Foreskin fibroblast (primary cell): ENCODE measurements at places on chromosomes 5 and 9.
A peak's percentile ranks its signal among the peaks of the same experiment; 100 is the strongest.

GRCh38 chr9:85859765-85860164 is 81.2 kb upstream of the NAA35 start:
- DNase-seq = peak; percentile 2

DNA sequence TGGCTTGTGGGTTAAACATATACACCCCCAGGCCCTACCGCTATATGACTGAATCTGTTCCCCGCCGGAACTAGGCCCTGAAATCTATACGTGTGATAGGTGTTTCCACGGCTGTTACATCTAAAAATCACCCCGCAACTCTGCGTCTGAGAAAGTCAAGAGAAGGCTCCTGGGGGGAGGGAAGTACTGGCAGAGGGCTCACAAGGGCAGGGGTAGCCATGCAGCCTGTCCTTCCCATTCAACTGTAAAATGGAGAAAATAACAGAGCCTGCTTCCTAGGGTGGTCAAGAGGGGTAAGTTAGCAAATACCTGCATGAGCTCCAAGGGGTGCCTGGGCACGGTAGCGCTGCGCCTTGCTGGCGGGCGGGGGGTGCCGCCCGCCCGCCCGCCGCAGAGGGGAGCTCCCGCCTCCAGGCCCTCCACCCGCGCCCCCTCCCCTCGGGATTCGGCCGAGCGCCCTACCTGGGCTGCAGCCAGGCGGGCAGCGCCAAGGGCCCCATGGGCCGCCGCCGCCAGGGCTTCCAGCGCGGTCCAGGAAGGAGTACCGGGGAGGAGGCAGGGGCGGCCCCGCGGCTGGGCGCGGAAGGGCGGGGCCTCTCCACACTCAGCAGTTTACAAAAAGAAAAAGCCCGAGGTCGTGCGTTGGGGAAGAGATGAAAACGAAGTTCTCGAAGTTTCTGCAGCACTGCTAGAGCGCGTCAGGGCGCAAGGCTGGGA is at the start of gene HACD4:
Gene HACD4 (minus strand): TSS at position 550 of the 717 bp plus-strand sequence. CDS start 50 bp downstream, at position 500.
- peak; percentile 83 for DNase-seq

DNA sequence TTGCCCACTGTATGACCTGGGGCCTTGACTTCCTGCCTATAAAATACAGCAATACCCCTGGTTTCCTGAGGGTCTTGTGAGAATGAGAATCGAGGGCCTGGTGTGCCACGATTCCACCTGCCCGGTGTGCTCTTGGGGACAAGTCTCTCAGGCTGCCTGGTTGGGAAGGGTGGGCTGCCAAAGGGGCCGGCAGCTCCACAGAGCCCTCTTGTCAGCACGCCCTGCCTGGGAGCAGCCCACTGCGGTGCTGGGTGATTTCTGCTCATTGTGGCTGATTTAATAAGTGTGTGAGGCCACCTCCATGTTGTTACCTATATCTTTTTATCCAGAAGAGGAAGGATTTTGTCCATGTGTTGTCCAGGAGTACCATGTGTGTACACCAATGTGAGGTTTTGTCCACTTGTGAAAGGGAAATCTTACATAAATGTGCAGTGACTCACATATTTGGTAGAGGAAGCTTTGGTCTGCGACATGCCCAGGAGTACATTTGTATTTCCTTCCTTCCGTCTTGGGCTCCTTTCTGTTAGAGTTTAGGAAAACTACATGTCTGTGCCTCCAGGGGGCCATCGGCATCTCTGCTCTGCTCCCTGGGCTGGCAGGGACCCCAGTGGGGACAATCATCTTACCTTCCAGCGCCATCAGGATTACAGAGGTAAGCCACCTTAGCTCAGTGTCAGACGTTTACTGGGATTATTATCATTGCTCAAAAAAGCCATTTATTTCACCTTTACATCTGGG is 108.6 kb downstream of the PHF2 start:
- no peak for DNase-seq

DNA sequence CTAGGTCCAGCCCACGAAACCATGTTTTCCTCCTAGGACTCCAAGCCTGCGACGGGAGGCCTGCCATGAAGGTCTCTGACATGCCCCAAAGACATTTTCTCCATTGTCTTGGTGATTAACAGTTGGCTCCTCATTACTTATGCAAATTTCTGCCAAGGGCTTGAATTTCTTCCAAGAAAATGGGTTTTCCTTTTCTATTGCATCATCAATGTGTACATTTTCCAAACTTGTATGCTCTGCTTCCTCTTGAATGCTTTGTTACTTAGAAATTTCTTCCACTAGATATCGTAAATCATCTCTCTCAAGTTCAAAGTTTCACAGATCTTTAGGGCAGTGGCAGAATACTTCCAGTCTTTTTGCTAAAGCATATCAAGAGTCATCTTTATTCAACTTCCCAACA is 1792.7 kb upstream of the CDH9 start:
- no peak for DNase-seq

GRCh38 chr9:5375790-5376477 is 36.3 kb upstream of the RLN1 start:
- no peak for DNase-seq

DNA sequence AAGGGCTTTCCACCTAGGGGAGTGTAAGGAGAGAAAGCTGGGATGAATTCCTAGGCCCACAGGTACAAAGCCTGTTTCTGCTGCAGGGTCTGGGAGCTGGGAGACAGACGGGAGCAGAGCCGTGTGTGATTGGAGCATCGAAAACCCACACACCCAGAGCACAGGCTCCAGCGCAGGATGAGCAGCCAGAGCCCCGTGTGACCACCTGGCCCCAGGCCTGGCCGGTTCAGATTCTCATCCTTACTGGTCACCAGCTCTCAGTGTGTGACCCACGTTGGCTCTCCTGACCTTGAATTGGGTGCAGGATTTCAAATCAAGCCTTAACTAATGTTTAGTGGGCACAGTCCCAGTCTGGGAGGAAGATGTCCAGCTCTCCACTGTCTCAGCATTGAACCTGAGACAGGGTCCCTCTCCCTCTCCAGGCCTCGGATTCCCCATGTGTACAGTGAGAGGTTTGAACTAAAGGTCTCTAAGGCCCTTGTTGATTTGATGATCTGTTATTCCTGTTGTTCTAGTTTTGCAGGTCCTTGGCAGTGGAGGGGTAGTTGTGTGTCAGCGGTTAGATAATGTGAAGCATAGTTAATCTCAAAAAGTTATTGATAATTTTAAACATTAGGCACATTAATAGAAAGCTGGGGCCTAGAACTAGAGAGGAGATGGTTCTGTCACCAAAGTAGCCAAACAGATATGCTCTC is 50.1 kb downstream of the PPARGC1B start:
- DNase-seq = no peak
